Tibial nerve (tissue), 4 donors: ENCODE measurements at places on chromosomes 4 and X.

- DNase-seq, result no peak
Measured at GRCh38 chrX:9475984-9476383, 11.1 kb downstream of the TBL1X start.

DNA sequence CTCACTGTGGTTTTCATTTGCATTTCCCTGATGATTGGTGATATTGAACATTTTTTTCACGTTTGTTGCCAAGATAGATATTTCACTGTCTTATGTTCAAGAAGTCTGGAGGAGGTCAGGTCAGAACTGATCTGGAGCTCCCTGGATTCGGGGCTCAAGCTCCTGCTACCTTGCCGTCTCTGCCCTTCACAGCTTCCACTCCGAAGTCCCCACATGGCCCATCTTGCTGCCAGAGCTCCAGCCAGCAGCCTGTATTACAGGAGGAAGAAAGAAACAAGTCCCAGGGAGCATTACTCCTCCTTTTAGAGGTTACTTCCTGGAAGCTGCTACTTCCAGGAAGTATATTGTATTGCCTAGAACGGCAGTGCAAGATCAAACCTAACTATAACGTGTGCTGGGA, 17.9 kb upstream of the CDKN2AIP start:
- no peak for DNase-seq

- DNase-seq, result no peak
Measured at GRCh38 chrX:125998432-125998831, 167.7 kb downstream of the DCAF12L2 start.

- DNase-seq, result no peak
Measured at GRCh38 chr4:145769450-145770037, 89.6 kb downstream of the C4orf51 start.

DNA sequence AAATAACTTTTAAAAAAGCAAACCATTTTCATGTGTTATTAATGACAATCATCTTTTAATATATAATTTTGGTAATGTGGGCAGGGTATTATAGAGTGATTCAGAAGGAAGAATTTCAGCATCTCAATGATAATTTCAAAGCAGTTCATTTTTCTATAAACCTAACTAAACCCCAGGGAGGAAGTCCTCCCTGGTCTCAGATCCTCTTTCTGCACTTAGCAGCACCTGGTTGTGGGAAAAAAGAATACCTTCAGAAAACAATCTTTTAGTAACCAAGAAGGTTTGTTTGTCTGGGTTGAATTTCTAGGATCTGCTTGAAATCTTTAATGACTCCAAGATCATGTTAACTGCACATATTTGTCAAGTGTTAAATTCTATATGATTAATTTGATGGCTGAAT, 29.9 kb downstream of the DKK2 start:
- no peak for DNase-seq

GRCh38 chr4:68984947-68985346, 33.3 kb upstream of the UGT2A3 start:
- no peak for DNase-seq

- DNase-seq, result no peak
Measured at GRCh38 chr4:15234116-15234855, 193.5 kb upstream of the C1QTNF7 start.

GRCh38 chr4:76559236-76560071, 124.4 kb downstream of the SHROOM3 start:
- DNase-seq, result no peak

- DNase-seq, result no peak
Measured at GRCh38 chr4:143489106-143489505, 24.4 kb upstream of the SMARCA5 start.

GRCh38 chr4:48914311-48914710, 7.7 kb upstream of the OCIAD2 start:
- no peak for DNase-seq

GRCh38 chrX:13955975-13956374, 73.7 kb downstream of the GEMIN8 start:
- no peak for DNase-seq

DNA sequence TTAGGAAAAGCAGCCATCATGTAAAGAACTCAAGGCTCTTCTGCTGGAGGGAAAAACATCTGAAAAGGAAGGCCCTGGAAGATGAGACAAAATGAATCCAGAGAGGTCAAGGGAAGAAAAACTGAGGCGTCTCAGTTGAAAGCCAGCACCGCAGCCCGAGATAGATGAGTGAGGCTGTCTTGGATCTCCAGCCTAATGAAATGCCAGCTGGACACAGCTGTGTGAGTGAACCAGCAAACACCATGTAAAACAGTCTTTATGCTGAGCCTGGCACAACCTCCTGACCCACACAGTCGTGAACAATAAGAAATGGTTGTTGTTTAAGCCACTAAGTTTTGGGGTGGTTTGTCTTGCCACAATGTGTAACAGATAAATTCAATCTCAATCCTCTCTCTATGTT, 48.6 kb upstream of the RASL11B start:
- DNase-seq, result no peak

GRCh38 chrX:134526399-134526798, 66.4 kb downstream of the HPRT1 start:
- DNase-seq, result no peak

DNA sequence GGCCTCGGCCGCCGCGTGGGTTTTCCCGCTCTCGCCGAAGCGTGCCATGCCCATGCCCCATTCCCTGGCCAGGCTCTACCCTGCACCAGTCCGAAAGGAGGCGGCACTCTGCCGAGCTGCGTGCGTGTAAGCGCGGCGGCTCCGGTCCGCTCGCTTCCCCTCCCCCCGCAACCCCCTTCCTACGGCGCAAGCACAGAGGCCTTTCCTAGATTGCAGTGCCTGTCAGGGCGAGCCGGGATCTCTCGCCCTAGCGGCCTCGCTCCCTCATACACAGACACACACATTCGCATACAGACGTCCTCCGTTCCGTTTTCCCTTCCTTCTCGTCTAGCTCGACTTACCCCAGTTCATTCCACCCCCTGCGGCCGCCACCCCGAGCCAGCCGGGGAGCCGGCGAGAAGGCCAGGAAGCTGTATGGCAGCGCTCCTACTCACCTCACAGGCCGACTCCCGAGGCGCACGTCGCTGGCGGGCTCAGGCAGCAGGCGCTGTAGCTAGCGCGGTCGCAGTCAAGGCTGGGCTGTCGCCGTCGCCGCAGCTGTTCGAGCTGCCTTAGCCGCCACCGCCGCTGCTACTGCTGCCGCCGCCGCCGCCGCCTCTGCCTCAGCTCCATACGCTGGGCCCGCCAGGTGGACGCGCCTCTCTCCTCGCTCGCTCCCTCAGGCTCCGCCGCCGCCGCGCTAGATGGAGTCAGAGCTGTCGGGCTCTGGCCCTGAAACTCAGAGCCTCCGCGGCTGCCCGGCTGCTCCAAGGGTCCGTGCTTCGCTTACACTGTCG, 615 bp downstream of the NEXMIF start:
- peak; percentile 11 for DNase-seq

- no peak for DNase-seq
Measured at GRCh38 chrX:109487640-109488039, 5.8 kb upstream of the GUCY2F start.

DNA sequence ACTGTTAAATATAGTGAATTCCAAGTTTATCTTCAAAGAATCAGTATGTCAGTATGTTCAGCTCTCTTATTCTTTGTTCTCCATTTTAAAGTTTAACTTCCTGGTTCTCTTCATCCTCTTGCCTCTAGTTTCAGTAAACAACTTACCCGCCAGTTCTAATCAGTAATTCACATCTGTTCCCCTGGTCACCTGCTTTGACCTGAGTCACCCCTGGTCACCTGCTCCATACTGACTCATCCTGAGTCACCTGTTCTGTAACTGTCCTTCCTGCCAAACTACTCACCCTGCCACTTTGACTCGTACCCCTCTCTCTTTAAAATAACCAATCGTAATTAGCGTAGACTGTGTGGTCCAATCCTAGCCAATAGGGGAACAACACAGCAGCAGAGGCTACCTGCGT, 992.7 kb upstream of the HS3ST1 start:
- no peak for DNase-seq

GRCh38 chr4:166143227-166143626, 270.2 kb downstream of the TLL1 start:
- no peak for DNase-seq

DNA sequence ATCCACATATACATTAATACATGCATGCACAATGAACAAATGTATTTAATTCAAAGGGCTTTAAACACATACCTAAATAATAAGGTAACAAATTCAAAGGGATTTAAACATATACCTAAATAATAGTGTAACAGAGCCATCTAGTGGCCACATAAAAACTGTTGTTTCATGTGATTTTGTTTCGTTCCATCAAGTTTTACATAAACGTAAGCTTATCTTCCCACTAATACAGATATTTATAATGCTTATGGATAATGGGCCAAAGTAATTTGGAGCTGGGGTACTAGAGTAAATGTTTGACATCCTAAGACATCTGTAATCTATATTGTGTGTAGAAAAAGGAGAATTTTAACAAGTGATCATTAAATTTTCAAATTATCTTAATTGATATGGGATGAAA, 82.3 kb downstream of the PRSS12 start:
- no peak for DNase-seq

DNA sequence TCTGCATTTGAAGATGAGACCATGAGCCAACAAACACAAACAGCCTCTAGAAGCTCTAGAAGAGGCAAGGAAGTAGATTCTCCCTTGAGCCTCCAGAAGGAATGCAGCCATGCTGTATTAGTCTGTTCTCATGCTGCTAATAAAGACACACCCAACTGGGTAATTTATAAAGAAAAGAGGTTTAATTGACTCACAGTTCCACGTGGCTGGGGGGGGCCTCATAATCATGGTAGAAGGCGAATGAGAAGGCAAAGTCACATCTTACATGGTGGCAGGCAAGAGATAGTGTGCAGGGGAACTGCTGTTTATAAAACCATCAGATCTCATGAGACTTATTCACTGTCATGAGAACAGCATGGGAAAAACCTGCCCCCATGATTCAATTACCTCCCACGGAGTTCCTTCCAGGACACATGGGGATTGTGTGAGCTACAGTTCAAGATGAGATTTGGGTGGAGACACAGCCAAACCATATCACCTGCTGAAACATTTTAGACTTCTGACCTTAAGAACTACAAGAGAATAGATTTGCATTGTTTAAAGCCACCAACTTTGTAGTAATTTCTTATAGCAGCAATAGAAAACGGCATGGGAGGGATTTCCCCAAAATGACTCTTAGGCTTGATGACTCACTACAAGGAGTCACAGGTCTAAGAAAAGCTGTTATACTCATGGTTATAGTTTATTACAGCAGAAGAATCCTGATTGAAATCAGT, 284.4 kb upstream of the SFRP2 start:
- DNase-seq, result no peak

DNA sequence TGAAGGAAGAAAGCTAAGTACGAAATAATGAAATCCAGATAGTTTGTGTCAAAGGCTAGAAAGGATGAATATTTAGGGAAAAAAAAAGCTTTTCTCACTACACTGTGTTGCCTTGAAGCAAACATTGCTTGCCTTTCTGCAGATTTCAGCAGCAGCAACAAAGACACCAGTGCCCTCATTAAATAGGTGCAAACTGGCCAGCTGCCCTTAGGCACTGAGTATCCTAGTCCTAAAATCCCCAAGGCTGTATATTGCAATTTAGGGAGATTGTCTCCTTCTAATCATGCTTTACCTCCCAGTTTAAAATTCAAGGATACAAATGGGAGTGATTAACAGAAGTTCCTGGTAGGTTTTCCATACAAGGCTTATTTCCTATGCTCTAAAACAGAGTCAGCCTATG, 8.6 kb upstream of the FAT4 start:
- no peak for DNase-seq

DNA sequence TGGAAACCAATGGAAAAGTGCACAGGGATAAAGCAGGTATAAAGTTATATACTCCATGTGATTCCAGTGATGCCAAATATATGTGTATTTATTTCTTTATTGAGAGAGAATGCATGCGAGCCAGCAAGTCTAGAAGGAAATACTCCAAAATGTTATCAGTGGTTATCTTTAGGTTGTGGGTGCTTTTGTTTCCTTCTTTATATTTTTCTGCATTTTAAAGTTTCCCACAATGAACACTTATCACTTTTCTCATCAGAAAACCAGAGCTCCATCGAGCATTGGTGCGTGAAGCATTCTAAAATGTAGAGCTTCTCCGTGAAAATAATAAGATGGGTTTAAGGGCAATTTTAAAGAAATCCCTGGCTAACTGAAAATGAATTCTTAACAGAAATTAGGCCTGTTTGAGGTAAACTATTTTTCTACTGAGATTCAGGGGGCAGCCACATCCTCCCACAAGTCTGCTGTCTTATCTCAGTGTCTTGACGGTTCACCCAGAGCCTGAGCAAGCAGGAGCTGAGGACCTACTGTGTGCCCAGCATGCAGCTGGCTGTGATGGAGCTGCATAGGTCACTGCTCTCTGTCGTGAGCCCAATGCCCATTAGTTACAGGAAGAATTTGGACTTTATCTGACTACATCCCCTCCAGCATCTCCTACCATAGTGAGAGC, 18.7 kb upstream of the CD40LG start:
- no peak for DNase-seq

DNA sequence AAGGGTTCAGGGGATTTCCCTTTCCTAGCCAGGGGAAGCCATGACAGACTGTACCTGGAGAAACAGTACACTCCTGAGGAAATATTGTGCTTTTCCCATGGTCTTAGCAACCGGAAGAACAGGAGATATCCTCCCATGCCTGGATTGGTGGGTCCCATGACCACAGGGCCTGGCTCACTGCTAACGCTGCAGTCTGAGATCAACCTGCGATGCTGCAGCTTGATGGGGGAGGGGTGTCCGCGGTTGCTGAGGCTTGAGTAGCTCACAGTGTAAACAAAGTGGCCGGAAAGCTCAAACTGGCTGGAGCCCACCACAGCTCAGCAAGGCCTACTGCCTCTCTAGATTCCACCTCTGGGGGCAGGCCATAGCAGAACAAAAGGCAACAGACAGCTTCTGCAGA, 819.5 kb downstream of the TECRL start:
- no peak for DNase-seq

GRCh38 chr4:167233685-167234315, 494 bp downstream of the SPOCK3 start:
- DNase-seq, result no peak
